NCI-H2081 treated with DMSO at 0.1 percent for 48 hours (cell line): ENCODE measurements at places on chromosomes 12 and 14.

GRCh38 chr12:129937426-129937825, 33.6 kb upstream of the TMEM132D start:
- DNase-seq, result no peak

DNA sequence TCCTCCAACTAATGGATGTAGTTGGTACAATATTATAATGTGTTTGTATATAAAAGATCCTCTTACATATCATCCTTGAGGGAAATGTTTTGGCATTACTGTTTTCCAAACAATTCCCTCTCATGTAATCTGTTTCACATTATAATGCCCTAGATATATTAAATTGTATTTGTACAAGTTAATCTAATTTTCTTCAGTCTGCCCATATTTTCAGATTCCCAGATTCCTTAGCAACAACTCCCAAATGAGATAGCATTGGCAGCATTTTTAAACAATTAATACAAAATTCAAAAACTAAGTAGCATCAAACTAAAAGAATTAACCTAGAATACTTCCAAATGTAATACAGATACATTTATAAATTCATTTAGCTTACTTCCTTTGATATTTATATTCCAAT, 860.2 kb downstream of the C12orf50 start:
- DNase-seq, result no peak

GRCh38 chr12:24201258-24201970, 251.9 kb upstream of the SOX5 start:
- DNase-seq, result no peak

GRCh38 chr14:104600141-104600643, 4.4 kb downstream of the TMEM179 start:
- DNase-seq, result no peak

GRCh38 chr12:19764408-19764807, 325.1 kb downstream of the AEBP2 start:
- no peak for DNase-seq

DNA sequence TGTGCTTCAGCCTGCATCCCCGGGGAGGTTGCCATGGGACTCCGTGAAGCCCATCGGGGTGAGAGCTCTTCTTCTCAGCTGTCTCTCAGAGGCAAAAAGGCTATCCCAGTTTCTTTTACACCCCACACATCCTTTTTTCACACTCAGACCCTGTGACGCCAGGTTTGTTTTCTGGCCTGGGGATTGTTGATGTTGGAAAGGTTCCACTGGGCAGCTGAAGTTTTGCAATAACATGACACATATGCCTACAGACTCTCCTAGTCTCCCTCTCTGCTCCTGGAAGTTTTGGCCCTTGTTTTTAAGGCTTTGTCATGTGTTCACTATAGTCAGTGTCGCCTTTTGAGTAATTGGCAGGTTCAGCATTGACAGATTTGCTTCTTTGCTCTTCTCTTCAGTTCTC, 118.6 kb downstream of the SMOC1 start:
- no peak for DNase-seq
